T-helper 2 cell (primary cell): ENCODE measurements at places on chromosomes 16 and 17.
A peak's percentile ranks its signal among the peaks of the same experiment; 100 is the strongest.

- no peak for DNase-seq
These were observed 85.7 kb downstream of the NOG start for GRCh38 chr17:56679115-56679776.

DNA sequence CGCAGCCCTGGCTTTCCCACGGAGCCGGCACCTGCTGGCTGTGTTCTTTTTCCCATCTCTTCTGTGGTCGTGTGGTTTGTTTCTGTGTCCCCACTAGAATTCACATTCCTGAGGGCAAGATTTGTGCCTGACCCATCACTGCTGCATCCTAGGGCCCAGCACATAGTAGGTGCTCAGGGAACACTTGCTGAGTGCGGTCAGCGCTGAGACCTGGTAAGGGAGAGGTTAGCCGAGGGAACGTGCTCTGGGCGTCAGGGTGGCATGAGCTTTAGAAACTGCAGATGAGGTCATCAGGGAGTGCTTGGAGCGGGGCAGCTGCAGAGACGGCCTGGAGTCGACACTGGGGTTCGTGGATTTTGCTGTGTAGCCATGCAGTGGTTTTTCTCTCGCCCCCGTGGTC is 5.9 kb downstream of the DEF8 start:
- DNase-seq = no peak

- DNase-seq = no peak
These were observed 368.6 kb downstream of the CDH13 start for GRCh38 chr16:82995286-82995923.

GRCh38 chr16:998211-998610 is 16.6 kb downstream of the SOX8 start:
- no peak for DNase-seq

- no peak for DNase-seq
These were observed 994 bp downstream of the PITPNA start for GRCh38 chr17:1561420-1562175.

- DNase-seq = peak; percentile 34
These were observed 345 bp downstream of the EMC8 start for GRCh38 chr16:85798901-85799496.

- no peak for DNase-seq
These were observed 327.0 kb upstream of the TBX2 start for GRCh38 chr17:61072648-61073047.

DNA sequence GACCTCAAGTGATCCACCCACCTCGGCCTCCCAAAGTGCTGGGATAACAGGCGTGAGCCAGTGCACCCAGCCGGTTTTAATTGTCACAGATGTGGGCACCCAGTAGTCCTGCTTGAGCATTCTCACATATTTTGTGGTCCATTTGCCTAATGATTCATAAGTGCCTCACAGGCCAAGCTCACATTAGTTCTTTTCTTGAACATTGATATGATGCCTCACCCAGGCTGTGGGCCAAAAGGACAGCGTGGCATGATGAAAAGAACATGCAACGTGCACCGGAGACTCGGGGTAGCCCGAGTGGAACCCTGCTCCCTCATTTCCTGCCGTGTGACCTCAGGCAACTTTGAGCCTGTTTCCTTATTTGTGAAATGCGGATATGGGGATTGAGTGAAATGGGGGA is 181.9 kb downstream of the SNX29 start:
- DNase-seq = no peak

GRCh38 chr16:7025616-7026190 is 306.9 kb upstream of the RBFOX1 start:
- no peak for DNase-seq

- DNase-seq = no peak
These were observed 645.3 kb downstream of the WWOX start for GRCh38 chr16:78744796-78745107.

DNA sequence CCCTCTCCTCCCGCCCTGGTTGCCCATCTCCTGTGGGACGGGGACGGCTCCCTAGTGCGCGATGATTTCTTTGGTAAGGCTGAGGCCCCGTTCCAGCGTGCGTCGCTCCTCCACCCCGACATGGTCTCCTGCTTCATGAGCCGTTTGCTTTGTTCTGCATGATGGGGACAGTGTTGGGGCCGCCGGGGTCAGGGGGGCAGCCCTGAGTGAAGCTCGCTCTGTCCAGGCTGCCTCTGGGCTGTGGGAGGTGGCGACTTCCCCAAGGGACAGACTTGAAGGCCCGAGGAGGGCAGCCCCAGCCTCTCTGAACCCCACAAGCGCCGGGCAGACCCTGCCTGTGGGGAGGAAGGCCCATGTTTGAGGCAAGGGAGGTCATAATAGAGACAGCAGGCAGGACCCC is 12.4 kb downstream of the NME3 start:
- DNase-seq = no peak

DNA sequence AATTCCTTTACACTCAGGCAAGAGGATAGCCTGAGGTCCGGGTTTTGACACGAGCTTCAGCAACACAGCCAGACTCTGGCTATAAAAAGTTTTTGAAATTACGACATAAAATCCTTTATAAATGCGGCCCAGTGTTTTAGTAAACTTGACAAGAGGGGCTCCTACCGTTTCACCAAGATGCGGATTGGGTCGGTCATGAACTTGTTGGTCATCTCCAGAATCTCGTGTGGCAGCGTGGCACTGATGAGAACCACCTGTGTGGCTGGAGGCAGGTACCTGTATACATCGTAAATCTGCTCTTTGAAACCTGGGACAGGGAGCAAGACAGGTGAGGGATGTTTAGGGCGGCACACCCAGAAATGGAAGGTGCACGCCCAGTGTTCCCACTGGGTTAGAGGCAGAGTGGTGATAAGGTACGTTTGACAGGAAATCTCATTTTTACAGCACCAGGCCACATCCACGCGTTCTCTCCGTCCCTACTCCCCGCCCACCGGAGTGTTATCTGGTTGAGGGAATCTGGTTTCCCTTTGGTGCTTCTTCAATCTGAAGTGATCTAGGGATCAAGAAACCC is 8.0 kb downstream of the EIF4A3 start:
- DNase-seq = no peak

GRCh38 chr16:65745-66144 is 6.7 kb downstream of the RHBDF1 start:
- DNase-seq = peak; percentile 60

DNA sequence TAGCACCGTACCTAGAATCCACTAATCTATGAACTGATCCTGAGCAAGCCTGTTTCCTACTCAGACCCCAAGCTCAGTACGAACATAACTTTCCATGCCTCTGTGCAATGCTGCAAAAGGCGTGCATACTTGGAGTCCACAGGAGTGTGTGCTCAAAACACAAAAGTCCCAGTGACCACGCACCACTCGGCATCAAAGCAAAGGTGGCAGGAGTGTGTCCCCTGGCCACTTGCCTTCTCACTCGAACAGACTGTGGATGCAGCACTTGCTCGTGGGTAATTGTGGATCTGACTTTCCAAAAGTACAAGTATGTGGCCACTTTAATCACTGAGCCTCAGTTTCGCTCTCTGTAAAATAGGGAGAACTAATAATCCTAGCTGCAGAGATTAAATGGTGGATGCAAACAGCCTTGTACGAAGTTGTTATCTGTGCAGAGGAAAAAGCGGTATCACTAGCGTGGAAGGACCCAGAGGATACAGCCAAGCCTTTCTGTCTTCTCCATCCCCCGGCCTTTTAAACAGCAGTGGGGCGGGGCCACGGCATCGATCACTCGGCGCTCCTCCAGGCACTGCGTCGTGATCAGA is 311 bp upstream of the KDM8 start:
- DNase-seq = peak; percentile 72
